Spinal cord (tissue), 10 donors: ENCODE measurements at places on chromosomes 1 and 21.

- H3K27ac ChIP-seq = peak overlapping the region; percentile 8
- H3K4me1 ChIP-seq = peaks cover 40% of the 10 kb centered on the region
- H3K4me3 ChIP-seq = no peak overlapping the region
- H3K27me3 ChIP-seq = no peaks in the 10 kb centered on the region
- DNase-seq = peak; percentile 94
- H3K36me3 ChIP-seq = no peaks in the 10 kb centered on the region
These were observed 95.0 kb downstream of the VWA5B1 start for GRCh38 chr1:20385630-20386029.

DNA sequence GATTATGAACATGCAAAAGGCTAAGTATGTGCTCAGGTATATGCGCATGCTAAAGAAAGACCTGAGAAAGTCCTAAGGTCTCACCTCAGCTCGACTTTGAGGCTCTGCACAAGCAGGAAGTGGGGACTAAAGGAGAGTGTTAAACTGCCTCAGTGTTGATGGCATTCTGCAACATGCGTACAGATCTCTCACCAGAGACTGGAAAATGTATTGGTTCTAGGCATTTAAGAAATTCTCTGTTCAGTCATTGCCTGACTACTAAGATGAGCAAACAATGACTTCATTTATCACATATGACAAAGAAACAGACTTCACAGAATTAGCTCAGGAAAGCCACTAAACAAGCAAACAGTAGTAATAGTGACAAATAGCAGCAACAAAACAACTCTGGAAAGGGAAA lies 90.8 kb downstream of the USH2A start:
- H3K4me3 ChIP-seq = no peak overlapping the region
- H3K36me3 ChIP-seq = no peaks in the 10 kb centered on the region
- no peaks in the 10 kb centered on the region for H3K27me3 ChIP-seq
- H3K4me1 ChIP-seq = no peaks in the 10 kb centered on the region
- no peak overlapping the region for H3K27ac ChIP-seq

GRCh38 chr1:111990026-111990877 lies 784 bp upstream of the KCND3 start:
- H3K36me3 ChIP-seq = no peaks in the 10 kb centered on the region
- peaks cover 53% of the 10 kb centered on the region for H3K4me1 ChIP-seq
- H3K27me3 ChIP-seq = peaks cover 21% of the 10 kb centered on the region
- H3K27ac ChIP-seq = no peak overlapping the region
- peak overlapping the region; percentile 49 for H3K4me3 ChIP-seq
- DNase-seq = no peak

- no peaks in the 10 kb centered on the region for H3K4me1 ChIP-seq
- H3K27ac ChIP-seq = no peak overlapping the region
- H3K27me3 ChIP-seq = no peaks in the 10 kb centered on the region
- no peak for DNase-seq
- peaks cover 15% of the 10 kb centered on the region for H3K36me3 ChIP-seq
These were observed 90.1 kb downstream of the PKN2 start for GRCh38 chr1:88774151-88774556.

GRCh38 chr1:23524716-23525401 lies 6.2 kb downstream of the E2F2 start:
- peaks cover 7% of the 10 kb centered on the region for H3K36me3 ChIP-seq
- peaks cover 22% of the 10 kb centered on the region for H3K4me1 ChIP-seq
- no peak overlapping the region for H3K4me3 ChIP-seq
- no peak for DNase-seq

DNA sequence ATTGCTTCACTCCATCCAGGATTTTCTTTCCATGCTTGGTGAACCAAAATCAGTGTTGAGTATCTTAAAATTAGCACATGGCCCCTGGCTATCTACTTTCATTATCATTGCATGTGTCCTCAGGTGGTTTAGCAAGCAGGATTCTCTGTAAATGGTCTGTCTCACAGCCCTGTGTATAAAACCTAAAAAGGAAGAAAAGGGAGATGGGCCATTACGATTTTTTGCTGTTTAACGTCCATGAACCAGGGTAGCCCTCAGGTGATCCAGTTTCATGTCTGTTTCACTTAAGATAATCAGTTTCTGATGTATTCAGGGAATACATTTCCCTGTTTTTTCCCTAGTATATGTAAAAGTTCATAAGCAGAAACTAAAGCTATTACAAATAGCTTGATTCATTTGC lies 238.2 kb downstream of the NFIA start:
- H3K4me3 ChIP-seq = no peak overlapping the region
- H3K27me3 ChIP-seq = no peaks in the 10 kb centered on the region
- no peak for DNase-seq
- no peak overlapping the region for H3K27ac ChIP-seq
- H3K4me1 ChIP-seq = no peaks in the 10 kb centered on the region

GRCh38 chr1:50488876-50489275 lies 65.6 kb upstream of the DMRTA2 start:
- peaks cover 6% of the 10 kb centered on the region for H3K36me3 ChIP-seq
- no peak overlapping the region for H3K4me3 ChIP-seq
- DNase-seq = no peak
- no peaks in the 10 kb centered on the region for H3K27me3 ChIP-seq
- H3K27ac ChIP-seq = no peak overlapping the region

DNA sequence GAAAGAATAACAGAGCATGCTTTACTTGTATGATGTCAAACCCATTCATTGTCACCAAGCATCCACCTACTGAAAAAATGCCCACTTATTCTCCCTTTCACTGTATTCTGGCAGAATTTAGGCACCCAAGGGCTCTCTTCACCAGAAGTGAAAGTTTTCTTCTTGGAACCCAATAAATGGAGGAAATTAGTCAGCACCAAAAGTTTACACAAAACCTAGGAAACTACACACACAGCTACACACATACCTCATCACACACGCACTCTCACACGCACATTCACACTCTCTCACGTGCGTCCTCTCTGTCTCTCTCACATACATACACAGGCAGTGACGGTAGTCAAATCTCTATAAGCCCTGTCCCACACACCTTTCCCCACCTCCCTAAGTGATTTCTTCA lies 37.6 kb downstream of the MCOLN2 start:
- H3K27ac ChIP-seq = no peak overlapping the region
- H3K36me3 ChIP-seq = no peaks in the 10 kb centered on the region
- no peak for DNase-seq
- H3K4me3 ChIP-seq = no peak overlapping the region
- no peaks in the 10 kb centered on the region for H3K4me1 ChIP-seq

DNA sequence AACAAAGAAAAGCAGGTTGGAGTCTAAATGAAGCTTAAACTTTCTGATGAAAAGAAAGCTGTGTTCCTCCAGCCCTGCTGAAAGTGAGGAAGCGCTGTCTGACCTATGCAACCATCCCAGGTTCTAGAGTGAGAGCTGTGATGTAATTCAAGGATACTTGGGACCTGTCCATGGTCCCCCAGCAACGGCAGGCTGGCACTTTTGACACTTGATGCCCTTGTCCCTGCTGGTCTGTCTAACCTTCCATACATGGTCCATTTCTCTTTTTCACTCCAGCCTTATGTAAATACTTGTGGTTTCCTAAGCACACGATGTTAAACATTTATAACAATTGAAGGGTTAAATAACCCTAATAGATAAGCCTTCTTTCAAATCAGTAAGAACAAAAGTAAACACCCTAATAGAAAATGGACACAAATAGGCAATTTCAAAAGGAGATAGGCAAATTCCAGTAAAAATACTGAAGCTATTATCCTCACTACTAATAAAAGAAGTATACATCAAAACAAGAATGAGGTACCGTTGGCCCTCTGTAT lies 17.7 kb upstream of the KDM4A start:
- no peaks in the 10 kb centered on the region for H3K27me3 ChIP-seq
- DNase-seq = no peak
- H3K36me3 ChIP-seq = no peaks in the 10 kb centered on the region
- no peak overlapping the region for H3K27ac ChIP-seq

DNA sequence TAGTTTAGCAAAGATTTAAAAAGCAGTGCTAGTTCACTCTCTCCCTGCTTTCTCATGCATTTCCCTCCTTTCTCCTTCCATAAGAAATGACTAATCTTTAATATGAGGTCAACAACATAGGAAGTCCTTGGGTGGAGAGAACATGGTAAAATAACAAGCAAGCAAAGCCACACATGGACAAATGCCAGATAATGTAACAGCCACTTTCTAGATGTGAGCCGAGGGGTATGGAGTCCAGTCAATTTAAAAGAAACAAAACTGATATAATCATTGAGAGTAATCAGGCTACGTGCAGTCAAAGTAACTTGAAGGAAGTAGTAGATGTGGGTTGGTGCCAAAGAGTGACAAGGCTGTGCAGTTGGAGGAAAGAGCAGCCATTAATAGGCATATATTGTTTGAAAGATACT lies 69.6 kb downstream of the DUSP10 start:
- H3K4me1 ChIP-seq = no peaks in the 10 kb centered on the region
- DNase-seq = no peak
- no peaks in the 10 kb centered on the region for H3K27me3 ChIP-seq
- H3K27ac ChIP-seq = no peak overlapping the region

GRCh38 chr1:64000021-64000420 lies 203.4 kb upstream of the UBE2U start:
- no peaks in the 10 kb centered on the region for H3K36me3 ChIP-seq
- no peak overlapping the region for H3K27ac ChIP-seq
- no peaks in the 10 kb centered on the region for H3K4me1 ChIP-seq
- DNase-seq = no peak

DNA sequence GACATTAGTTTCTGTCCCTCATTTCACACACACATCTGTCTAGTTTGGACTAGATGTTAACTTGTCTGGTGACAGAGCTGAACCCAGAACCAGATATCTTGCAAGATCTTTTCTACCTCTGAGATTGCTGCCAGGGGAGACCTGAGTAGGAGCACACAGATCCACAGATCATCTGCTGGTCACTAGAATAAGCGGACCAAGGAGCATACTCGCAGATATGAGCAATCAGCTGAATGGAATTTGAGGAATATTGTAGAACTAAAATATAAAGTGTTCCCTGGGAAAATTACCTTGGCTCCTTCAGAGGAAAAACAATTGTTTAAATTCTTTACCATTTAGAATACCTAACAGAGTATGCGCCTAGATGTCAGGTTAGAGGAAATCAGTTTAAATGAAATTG lies 90.7 kb downstream of the TNFSF18 start:
- no peak overlapping the region for H3K4me3 ChIP-seq
- H3K27me3 ChIP-seq = no peaks in the 10 kb centered on the region
- H3K36me3 ChIP-seq = no peaks in the 10 kb centered on the region
- DNase-seq = no peak
- no peak overlapping the region for H3K27ac ChIP-seq

- H3K27ac ChIP-seq = no peak overlapping the region
- H3K4me1 ChIP-seq = no peaks in the 10 kb centered on the region
- no peaks in the 10 kb centered on the region for H3K36me3 ChIP-seq
- H3K4me3 ChIP-seq = no peak overlapping the region
These were observed 11.5 kb downstream of the LDLRAD1 start for GRCh38 chr1:54006508-54006907.

- no peak overlapping the region for H3K4me3 ChIP-seq
- peaks cover 11% of the 10 kb centered on the region for H3K4me1 ChIP-seq
- DNase-seq = no peak
- no peaks in the 10 kb centered on the region for H3K36me3 ChIP-seq
These were observed 5.7 kb downstream of the GPR88 start for GRCh38 chr1:100543640-100544039.

- H3K27me3 ChIP-seq = peaks cover 33% of the 10 kb centered on the region
- H3K4me3 ChIP-seq = peak within 1 kb of the TSS; percentile 12
- no peak for DNase-seq
- H3K27ac ChIP-seq = no peak within 1 kb of the TSS
- peaks cover 22% of the 10 kb centered on the region for H3K4me1 ChIP-seq
- no peaks in the 10 kb centered on the region for H3K36me3 ChIP-seq
These were observed at the start of gene HTR6 for GRCh38 chr1:19664453-19665185. Gene HTR6 (plus strand): TSS chr1:19664875. CDS start chr1:19665754, 879 bp downstream.

DNA sequence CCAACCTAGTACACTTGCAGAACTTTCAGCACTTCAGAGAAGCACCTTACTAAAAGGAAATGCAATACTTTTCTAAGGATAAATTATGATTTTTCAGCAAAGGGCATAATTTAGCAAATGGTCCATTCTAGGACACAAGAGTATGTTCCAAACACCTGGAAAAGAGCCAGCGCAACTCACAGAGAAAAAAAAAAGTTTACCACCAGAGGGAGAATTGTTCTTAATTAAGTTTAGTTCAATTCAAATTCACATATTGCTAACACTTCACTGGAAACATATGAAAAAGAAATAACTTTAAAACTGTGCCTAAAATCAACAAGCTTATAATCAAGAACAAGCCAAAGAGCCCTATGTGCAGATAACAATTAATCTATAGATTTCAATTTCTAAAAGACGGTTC lies 338.1 kb downstream of the SEC16B start:
- H3K27ac ChIP-seq = no peak overlapping the region
- H3K36me3 ChIP-seq = no peaks in the 10 kb centered on the region
- H3K27me3 ChIP-seq = no peaks in the 10 kb centered on the region
- H3K4me3 ChIP-seq = no peak overlapping the region
- no peak for DNase-seq

DNA sequence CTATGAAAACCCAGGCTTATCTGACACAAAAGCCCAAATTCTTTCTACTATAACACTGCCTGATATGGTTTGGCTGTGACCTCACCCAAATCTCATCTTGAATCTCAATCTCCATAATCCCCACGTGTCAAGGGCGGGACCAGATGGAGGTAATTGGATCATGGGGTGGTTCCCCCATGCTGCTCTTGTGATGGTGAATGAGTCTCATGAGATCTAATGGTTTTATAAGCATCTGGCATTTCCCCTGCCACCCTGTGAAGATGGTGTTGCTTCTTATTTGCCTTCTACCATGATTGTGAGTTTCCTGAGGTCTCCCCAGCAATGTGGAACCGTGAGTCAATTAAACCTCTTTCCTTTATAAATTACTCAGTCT lies 123.3 kb upstream of the USP24 start:
- H3K27ac ChIP-seq = no peak overlapping the region
- DNase-seq = no peak
- no peak overlapping the region for H3K4me3 ChIP-seq
- H3K36me3 ChIP-seq = no peaks in the 10 kb centered on the region
- H3K27me3 ChIP-seq = no peaks in the 10 kb centered on the region
- no peaks in the 10 kb centered on the region for H3K4me1 ChIP-seq

GRCh38 chr1:171769754-171770153 lies 11.7 kb upstream of the METTL13 start:
- H3K36me3 ChIP-seq = no peaks in the 10 kb centered on the region
- H3K27me3 ChIP-seq = no peaks in the 10 kb centered on the region
- no peaks in the 10 kb centered on the region for H3K4me1 ChIP-seq
- no peak for DNase-seq
- H3K27ac ChIP-seq = no peak overlapping the region
- no peak overlapping the region for H3K4me3 ChIP-seq

GRCh38 chr1:229349463-229350385 lies 6.9 kb upstream of the CCSAP start:
- H3K36me3 ChIP-seq = no peaks in the 10 kb centered on the region
- DNase-seq = no peak
- H3K4me1 ChIP-seq = no peaks in the 10 kb centered on the region
- H3K27me3 ChIP-seq = peaks cover 2% of the 10 kb centered on the region
- no peak overlapping the region for H3K27ac ChIP-seq

DNA sequence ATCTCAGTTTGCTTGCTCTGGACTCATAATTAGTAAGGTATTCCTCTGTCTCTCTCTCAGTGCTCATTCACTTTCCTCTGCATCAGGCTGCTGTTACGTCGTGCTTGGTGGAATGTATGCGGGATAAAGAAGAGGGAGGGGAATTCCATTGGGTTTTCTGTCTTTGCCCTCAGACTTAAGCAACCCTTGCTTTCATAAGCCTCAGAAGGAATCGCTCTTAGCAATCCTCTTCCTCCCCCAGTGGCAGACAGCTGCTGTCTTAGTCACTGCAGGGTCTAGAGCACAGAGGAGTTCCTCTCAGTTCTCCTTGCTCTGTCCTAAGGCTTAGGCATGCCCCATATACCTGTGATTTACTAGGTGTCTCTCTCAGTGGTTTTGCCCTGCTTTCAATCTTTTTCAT lies 19.1 kb upstream of the NTMT2 start:
- no peak overlapping the region for H3K4me3 ChIP-seq
- H3K27me3 ChIP-seq = no peaks in the 10 kb centered on the region
- H3K36me3 ChIP-seq = no peaks in the 10 kb centered on the region
- H3K4me1 ChIP-seq = no peaks in the 10 kb centered on the region
- no peak for DNase-seq
- H3K27ac ChIP-seq = no peak overlapping the region
